Stimulated activated CD4-positive, alpha-beta T cell treated with anti-CD3 and anti-CD28 coated beads, TNF-alpha, amount 100 ng/mL, for 4 hours (primary cell): ENCODE measurements at places on chromosomes 5 and 9.

GRCh38 chr5:133259199-133259997 is 207.6 kb downstream of the HSPA4 start:
- DNase-seq: no peak

DNA sequence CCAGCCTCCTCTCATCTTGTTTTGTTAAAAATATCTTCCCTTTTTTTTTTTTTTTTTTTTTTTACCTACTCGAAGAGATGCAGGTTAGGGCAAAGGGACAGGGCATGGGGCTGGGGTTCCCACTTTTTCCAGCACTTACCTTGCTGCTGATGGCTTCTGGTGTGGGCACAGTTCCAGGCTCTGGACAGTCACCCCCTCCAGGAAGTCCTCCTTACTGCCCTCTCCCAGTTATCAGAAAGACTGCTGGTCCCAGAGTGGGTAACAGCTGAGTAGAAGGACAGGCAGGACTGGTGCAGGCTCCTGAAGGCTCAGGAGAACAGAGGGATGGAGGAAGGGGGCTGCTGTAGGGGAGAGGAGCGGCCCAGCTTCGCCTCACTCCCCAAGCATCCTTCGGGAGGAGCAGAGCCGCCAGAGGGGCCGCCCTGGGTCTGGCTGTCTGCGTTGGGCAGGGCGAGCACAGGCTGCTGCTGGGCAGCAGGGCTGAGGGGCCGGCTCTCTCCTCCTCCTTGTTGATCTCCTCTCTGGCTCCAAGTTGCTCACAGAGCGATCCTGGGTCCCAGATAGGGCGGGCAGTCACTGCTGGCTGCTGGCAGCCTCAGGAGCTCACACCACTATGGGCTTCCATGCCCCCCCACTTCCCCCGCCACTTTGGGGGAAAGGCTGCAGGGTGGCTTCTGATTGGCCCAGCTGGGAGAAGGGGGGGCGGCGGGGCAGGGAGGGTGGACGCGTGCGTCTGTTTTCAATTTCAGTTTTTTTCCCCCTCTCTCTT is at the start of gene PDGFRB:
TSS of gene PDGFRB (minus strand) at position 588 of the 769 bp plus-strand sequence. CDS start 18,798 bp downstream, outside the sequence.
- no peak for DNase-seq

DNA sequence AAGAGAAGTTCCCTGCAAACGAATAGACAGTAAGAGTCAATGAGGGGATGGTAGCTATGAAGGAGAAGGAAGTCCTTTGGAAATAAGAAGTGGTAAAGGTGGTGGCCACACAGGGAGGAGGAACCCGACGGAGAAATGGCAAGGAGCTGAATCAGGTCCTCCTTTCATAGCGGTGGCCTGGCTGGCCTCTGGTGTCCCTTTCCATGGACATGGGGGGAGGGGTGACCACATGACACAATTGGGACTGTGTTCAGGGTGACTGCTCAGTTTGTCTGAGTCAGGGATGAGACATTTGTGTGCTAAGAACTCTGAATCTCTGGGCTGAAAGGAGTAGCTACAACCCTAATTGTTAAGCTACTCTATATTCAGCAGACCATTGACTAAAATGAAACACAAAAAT is 28.7 kb upstream of the TIMD4 start:
- no peak for DNase-seq

DNA sequence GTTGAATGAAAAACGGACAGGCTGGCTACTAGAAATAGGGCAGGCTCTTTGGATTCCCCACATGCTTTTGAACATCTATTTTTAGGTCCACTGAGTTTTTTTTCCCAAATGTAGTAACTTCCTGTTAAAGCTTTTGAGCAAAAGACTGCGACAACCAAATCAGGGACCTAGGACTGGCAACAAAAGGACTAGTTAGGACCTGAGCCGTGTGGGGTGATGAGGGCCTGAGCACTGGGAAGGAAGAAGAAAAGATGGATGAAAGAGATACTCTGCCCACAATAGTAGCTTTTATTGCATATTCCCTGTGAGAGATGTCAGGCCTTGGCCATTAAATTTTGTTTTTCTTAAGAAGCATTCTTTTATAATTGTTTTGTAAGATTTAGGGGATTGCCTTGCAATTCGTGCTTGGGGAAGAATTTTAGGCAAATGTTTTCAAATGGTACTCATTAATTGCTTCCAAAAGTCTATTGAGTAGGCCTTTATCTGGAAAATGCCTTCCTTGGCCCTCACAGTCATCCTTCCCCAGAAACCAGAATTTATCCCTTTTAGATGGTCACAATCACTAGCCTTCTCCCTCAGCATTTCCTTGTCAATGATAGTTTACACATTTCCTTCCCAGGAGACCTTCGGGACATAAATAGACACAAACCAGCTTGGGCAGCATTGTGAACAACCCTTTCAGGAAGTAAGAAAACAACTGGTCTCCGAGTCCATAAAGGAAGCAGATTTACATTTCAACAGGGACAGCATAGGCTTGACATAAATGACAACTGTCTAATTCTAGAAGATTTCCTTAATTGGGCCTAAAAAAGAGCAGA is 166.5 kb downstream of the RMI1 start:
- DNase-seq: no peak

DNA sequence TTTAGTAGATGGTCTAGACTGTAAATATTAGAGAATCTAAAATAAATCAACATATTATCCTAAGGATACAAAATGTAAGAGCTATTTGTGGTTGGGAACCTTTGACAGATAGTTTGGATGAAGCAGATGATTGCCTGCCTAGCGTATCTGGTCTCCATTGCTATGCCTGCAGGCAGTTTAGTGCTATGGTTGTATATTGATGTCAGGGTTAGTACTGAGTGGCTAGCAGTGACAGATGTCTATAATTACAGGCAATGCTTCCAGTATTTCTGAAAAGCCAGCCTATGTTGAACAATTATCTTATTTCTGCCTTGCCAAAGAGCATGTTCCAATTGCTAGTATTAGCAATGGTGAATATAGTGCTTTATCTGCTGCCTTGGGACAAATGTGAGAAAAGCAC is 151.3 kb upstream of the TLX3 start:
- DNase-seq: no peak

DNA sequence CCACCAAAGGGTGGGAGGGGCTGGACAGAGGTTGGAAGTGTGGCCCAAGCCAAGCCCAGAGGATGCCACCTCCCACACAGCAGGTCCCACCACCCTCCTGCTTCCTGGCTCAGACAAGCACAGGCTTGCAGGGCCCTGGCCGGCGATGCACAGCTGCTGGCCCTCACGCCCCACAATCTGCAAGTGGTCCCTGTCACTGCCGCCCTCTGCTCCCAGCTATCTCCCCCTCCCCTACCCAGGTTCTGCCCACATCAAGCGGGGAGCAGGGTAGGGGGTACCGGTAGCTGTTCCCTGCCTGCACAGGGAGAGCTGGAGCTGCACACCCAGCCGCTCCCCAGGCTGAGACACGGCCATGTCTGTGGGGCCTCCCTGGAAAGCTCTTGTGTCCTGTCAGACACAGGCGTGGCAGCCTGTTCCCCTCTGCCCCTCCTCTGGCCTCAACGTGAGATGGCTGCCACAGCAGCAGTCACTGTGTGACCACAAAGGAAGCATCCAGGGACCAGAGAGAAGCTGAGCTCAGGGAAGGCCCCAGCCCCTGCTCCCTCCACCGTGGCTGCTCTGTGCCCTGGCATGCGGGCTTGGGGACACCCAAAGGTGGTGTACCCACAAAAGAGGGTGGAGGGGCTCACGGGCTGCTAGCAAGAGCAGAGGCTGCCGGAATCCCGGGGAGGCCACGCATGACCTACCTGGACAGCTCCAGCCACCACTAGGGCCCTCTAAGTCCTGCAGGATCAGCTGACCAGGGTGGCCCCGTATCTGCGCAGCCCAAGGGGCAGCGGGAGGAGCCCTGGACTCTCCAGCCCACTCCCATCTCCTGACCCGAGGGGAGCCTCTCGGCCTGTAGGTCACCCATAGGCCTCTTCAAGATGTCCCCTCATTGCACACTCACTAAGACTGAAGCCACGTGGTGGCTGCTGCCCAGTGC is 10.9 kb upstream of the ZDHHC11 start:
- no peak for DNase-seq

DNA sequence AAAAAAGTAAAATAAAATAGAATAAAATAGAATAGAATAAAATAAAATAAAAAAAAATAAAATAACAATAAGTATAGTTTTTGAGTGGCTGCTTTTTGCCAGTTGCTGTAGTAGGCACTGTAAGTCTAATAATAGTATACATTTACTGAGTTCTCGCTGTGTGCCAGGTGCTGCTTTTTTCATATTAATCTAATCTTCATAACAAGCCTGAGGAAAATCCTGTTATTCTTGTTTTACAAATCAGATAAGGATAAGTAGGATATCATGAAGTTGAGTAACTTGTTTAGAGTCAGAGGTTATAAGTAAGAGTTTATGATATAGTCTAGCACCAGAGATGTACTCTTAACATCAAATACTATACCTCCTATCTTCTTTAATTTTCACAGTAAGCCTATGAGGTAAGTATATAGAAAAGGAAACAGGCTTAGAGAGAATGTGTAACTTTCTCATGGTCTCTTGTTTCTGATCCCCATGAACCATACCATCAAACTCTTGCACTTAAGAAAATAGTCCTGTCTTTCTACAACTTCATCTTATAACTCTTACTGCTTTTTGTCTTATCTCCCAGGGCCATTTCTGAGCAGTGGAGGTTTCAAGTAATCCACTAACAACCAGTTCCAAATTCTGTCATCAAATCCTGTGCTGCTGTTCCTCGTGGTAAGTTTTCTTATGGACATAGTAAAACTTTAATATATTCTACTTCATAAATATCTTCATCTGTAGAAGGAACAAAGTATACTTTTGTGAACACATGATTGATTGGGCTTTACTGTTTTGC is 18.7 kb downstream of the RMI1 start:
- DNase-seq: no peak
